Stimulated activated CD8-positive, alpha-beta memory T cell treated with anti-CD3 and anti-CD28 coated beads, Interleukin-15, amount 100 ng/mL, for 24 hours (primary cell): ENCODE measurements at places on chromosomes 12 and 14.

DNA sequence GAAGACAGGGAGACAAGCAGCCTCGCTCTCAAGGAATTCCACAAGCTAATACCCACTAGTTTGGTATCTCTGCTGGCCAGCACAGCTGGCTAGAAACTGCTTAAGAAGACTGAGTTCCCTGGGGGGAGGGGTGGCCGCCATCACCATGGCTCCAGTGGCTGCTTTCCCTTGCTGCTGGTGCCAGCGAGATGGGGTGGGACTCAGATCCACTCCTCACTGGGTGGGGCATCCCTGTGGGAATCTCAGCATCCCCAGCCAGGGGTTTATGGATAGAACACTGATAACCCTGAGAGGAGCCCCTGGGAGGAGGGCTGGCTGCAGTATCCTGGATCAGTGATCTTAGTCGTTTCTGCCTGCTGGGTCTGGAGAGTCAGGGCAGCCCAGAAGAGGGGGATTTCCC lies 170.6 kb upstream of the MDGA2 start:
- no peak for DNase-seq

DNA sequence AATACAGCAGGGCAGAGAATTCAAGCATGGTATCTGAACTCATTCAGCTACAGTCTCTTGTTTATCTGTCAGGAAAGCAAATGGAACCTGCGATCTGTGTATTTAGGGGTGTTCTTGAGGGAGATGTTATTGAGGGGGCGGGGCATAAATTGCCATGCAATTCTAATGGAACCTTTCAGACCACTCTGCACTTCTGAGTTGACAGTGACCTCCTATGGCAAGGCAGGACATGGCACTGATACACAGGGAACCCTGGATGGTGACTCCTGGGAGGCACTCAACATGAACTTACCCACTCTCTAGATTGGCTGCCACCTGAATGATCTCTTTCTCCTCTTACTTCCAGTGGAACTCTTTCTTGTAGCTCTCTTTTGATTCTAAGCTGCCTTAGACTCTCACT lies 787.3 kb downstream of the VRK1 start:
- no peak for DNase-seq

GRCh38 chr14:78917462-78917861 lies 747.3 kb downstream of the NRXN3 start:
- DNase-seq = no peak

DNA sequence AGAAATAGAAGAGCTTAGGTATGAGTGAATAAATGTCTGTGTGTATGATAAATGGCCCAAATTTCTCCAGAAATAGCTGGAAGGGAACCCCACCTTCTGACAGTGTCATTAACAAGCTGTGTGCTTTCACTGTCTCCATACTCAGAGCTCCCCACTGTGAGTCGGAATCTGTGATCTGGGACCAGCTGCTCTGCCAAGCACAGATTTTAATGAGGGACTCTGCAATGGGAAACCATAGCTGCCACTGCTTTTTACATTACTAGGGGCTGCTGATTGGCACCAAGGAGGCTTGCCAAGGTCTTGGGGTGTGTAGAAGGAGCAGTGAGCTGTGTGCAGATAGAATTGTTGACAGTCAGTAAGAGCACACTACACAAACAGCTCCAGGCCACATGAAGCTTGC lies 244.2 kb upstream of the CCDC196 start:
- no peak for DNase-seq
